ENCODE measurements at places on chromosomes 7 and 10. TPM values are rescaled to one million over a fixed set of nuclear protein-coding genes. Genes with fewer than 3 reads are reported as not detected.

Gene SNCG
- 23.8 TPM for total RNA-seq

Gene PVRIG
- not detected for total RNA-seq

Gene AUTS2
- 2.3 TPM for total RNA-seq

Gene GIMAP2
- 0.55 TPM for total RNA-seq

Gene FAM25A
- total RNA-seq, result not detected

Gene SERPINE1
- 240 TPM for total RNA-seq

Gene MEOX2
- 0.37 TPM for total RNA-seq

Gene MBLAC1
- 2.4 TPM for total RNA-seq
